ENCODE measurements at places on chromosomes 16 and 17.

DNA sequence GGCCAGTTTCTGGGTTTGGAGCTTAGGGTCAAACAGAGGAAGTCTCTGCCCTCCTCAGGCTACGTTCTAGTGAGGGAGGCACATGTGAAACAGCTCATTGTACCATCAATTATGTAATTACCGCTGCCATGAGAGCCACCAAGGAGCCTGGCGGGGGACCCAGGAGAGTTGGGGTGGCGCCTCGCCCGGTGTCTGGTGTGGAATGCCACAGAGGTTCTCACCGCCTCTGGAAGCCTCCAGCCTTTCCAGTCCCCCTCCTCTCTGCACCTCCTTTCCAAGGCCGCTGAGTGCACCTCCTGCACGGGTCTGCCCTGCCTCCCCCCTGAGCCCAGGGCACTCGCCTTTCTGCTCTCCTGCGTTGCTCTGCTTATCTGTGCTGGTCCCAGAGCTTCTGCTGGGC lies 51.4 kb downstream of the SREBF1 start:
- no peak for DNase-seq

DNA sequence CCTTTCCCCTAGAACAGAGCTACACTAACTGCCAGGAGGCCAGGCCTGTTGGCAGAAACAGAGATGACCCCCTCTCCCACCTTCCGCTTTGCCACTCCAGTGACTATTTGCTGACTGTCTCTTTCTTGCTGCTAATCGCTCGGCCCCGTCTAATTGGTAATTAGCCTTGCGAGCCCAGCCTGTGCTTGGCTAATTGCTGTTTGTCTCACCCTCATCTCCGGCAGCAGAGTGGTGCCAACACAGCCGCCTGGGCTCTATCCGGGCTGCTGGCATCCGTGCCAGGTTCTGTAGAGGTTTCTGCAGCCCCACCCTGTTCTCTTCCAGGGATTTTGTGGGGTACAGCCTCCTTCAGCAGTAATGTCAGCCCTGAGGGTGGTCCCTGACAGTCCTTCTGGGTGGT lies 27.4 kb upstream of the PHB1 start:
- peak; percentile 21 for DNase-seq

- DNase-seq = no peak
Measured at GRCh38 chr16:29705030-29705429, 26.1 kb downstream of the QPRT start.

GRCh38 chr17:16288860-16289571 lies 64.3 kb downstream of the CENPV start:
- no peak for DNase-seq

- DNase-seq = no peak
Measured at GRCh38 chr17:10775058-10775457, 28.8 kb downstream of the TMEM238L start.

Data from G401 (cell line).